ENCODE measurements at places on chromosomes 13 and 19.

DNA sequence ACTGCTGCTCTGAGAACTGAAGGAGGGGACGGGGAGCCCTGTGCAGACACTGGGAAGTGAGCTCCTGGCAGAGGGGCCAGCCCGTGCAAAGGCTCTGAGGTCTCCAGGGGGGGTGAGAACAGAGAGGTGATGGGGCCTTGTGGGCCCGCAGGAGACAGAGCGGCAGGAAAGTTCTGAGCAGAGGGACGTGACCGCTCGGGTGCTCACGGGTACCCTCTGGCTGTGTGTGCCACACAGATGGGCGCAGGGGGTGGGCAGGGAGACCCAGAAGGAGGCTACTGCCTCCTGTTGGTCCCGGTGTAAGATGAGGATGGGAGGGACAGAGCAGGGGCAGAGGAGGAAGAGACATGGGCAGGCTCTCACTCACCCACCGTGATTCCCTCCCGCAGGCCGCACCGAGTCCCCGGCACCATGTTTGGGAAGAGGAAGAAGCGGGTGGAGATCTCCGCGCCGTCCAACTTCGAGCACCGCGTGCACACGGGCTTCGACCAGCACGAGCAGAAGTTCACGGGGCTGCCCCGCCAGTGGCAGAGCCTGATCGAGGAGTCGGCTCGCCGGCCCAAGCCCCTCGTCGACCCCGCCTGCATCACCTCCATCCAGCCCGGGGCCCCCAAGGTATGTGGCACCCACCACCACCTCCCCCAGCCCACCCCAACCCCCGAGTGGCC lies 27.5 kb upstream of the NCCRP1 start:
- no peak for DNase-seq
- H3K4me1 ChIP-seq: no peaks in the 10 kb centered on the region
- H3K27ac ChIP-seq: no peak overlapping the region
- H3K36me3 ChIP-seq: peaks cover 5% of the 10 kb centered on the region
- H3K4me3 ChIP-seq: no peak overlapping the region

GRCh38 chr13:39913928-39914327 lies 258.5 kb downstream of the COG6 start:
- H3K4me3 ChIP-seq: no peak overlapping the region
- no peak for DNase-seq
- H3K27ac ChIP-seq: no peak overlapping the region
- peaks cover 29% of the 10 kb centered on the region for H3K4me1 ChIP-seq

- H3K36me3 ChIP-seq: no peaks in the 10 kb centered on the region
- no peak overlapping the region for H3K27ac ChIP-seq
- no peak for DNase-seq
- H3K27me3 ChIP-seq: no peaks in the 10 kb centered on the region
Measured at GRCh38 chr13:37942929-37943328, 73.4 kb upstream of the TRPC4 start.

DNA sequence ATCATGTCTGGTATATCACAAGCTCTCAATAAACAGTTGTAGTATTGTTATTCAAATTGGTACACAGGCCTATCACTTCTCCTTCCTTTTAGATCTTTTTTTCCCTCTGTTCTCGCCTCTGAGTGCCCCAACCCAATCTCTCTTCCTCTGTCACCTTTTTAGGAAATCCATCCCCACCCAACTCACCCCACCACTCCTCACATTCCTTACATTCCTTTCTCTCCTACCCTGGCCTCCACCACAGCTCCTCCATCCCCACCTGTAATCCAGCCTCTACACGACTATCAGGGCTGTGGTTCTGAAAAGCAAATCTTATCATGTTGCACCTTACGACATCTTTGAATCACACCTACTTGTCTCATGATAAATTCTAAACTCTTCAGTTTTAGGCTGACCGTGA lies 545.4 kb upstream of the GPC6 start:
- DNase-seq: no peak
- no peak overlapping the region for H3K4me3 ChIP-seq
- no peaks in the 10 kb centered on the region for H3K27me3 ChIP-seq
- no peaks in the 10 kb centered on the region for H3K4me1 ChIP-seq
- H3K36me3 ChIP-seq: no peaks in the 10 kb centered on the region
- H3K27ac ChIP-seq: no peak overlapping the region

- peaks cover 6% of the 10 kb centered on the region for H3K27me3 ChIP-seq
- DNase-seq: no peak
- H3K4me3 ChIP-seq: no peak overlapping the region
- H3K4me1 ChIP-seq: peaks cover 7% of the 10 kb centered on the region
- H3K27ac ChIP-seq: no peak overlapping the region
Measured at GRCh38 chr13:105907319-105908019, 628.0 kb downstream of the EFNB2 start.

- H3K4me3 ChIP-seq: no peak overlapping the region
- peaks cover 70% of the 10 kb centered on the region for H3K36me3 ChIP-seq
- H3K27me3 ChIP-seq: no peaks in the 10 kb centered on the region
- no peak for DNase-seq
- H3K27ac ChIP-seq: no peak overlapping the region
Measured at GRCh38 chr19:52599241-52599640, 29.2 kb downstream of the ZNF701 start.

- H3K27me3 ChIP-seq: no peaks in the 10 kb centered on the region
- H3K4me3 ChIP-seq: no peak overlapping the region
- no peak overlapping the region for H3K27ac ChIP-seq
- no peak for DNase-seq
- no peaks in the 10 kb centered on the region for H3K4me1 ChIP-seq
Measured at GRCh38 chr13:96044238-96044637, 9.0 kb downstream of the UGGT2 start.

DNA sequence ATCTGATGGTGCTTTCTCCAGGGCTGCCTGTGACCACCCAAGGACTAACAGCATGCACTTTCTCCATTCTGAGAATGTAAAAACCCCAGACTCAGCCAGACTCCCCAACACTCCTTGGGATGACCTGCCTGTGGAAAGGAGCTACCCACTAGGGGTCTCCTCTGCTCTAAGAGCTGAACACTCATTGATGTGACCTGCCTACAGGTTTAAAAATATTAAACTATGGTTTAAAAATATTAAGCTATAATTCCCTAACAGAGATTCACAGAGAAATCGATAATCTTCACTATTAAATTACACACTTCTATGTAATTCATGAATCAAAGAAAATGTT lies 696.2 kb upstream of the SLITRK5 start:
- H3K4me3 ChIP-seq: no peak overlapping the region
- no peaks in the 10 kb centered on the region for H3K4me1 ChIP-seq
- no peak for DNase-seq

DNA sequence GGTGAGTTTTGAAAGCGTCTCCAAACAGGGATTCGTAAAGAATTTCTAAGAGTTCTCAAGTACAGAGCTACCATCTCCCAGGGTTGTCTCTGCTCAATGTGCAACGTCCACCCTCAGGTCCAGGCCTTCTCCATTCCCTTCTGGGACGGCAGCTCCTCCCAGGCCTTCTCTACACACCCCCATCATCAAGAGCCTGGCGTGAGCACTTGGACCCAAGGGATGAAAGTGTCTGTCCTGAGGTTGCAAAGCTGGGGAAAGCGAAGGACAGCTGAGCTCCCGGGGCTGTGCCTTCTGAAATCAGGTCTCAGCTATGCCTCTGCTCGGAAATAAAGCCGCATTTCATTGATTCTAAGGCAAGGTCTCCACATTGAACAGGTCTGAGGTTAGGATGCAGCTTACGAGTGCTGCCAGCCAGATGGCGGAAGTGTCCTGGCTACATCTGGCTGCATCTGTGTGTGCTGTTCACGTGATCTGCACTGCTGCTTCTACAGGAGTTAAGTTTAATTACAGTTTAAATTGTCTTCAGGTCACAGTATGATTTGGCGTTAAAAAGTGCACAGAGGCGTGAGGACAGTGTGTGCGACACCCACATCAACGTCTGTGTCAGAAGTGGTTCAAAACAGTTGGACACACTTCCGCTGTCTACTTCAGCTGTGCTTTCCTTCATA lies 27.0 kb upstream of the MIER2 start:
- no peak overlapping the region for H3K4me3 ChIP-seq
- H3K27me3 ChIP-seq: no peaks in the 10 kb centered on the region
- DNase-seq: no peak
- no peaks in the 10 kb centered on the region for H3K4me1 ChIP-seq

- H3K27ac ChIP-seq: no peak overlapping the region
- peaks cover 10% of the 10 kb centered on the region for H3K36me3 ChIP-seq
- no peaks in the 10 kb centered on the region for H3K27me3 ChIP-seq
- H3K4me3 ChIP-seq: no peak overlapping the region
Measured at GRCh38 chr13:98990701-98991100, 12.8 kb upstream of the DOCK9 start.

DNA sequence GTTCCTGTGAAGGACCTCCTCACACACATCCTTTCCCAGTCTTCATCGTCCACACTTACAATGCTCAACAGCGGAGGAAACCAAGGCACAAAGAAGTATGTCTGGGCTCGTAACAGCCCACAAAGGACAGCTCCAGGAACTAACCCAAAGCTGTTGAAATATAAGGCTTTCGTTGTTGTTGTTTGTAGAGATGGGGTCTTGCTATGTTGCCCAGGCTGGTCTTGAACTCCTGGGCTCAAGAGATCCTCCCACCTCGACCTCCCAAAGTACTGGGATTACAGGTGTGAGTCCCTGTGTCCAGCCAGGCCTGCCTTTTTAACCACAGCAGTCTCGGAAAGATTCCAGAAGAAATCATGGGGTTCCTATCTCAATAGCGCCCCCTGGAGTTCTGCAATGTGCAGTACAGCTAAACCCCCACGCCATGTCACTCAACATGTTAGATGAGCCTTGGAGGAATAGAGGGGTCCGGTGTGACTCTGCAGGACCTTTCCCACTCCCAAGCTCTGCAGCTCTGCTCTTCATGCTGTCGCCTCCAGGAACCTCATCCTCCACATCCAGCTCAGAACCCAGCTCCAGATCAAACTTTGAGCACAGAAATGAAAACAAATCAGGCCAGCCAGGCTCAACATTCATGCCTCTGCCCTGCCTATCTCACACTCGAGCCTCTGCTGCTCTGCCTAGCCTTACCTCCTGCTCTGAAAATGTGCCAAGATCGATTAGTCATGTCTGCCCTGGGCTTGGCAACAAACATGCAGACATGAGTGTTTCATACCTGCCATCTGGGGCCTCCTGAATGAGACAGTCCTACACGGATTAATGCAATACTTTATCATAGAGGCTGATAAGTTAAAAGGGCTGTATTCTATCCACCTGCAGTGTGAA lies 7.5 kb downstream of the PLA2G4C start:
- peaks cover 9% of the 10 kb centered on the region for H3K4me1 ChIP-seq
- no peak overlapping the region for H3K4me3 ChIP-seq
- H3K27me3 ChIP-seq: no peaks in the 10 kb centered on the region
- peak overlapping the region; percentile 1 for H3K27ac ChIP-seq
- no peak for DNase-seq
- H3K36me3 ChIP-seq: peaks cover 5% of the 10 kb centered on the region

DNA sequence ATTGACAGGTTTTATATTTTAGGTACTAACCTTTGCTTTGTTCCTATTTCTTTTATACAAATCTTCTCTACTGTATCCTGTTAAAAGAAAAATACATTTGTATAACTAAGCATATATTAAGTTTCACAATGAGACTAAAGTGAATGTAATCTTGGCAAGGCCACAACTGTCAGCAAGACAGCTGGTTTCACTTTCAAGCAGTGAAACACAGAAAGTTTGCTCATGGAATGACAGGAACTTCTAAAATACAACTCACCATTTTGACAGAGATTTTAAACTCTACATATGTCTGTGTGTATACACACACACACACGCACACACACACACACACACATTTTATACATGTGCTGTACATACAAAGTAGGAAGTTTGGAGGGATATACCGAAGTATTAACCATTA lies 53.3 kb downstream of the PARP4 start:
- peaks cover 74% of the 10 kb centered on the region for H3K36me3 ChIP-seq
- no peak overlapping the region for H3K4me3 ChIP-seq
- no peak for DNase-seq
- no peaks in the 10 kb centered on the region for H3K27me3 ChIP-seq

- peaks cover 35% of the 10 kb centered on the region for H3K27me3 ChIP-seq
- no peak for DNase-seq
- H3K36me3 ChIP-seq: peaks cover 26% of the 10 kb centered on the region
- H3K4me1 ChIP-seq: peaks cover 38% of the 10 kb centered on the region
- H3K4me3 ChIP-seq: peak overlapping the region; percentile 3
- no peak overlapping the region for H3K27ac ChIP-seq
Measured at GRCh38 chr13:48235341-48236135, 2.5 kb downstream of the ITM2B start.
